Naive thymus-derived CD4-positive, alpha-beta T cell (primary cell): ENCODE measurements at places on chromosomes 11 and 22. TPM values are rescaled to one million over a fixed set of nuclear protein-coding genes. Genes with fewer than 3 reads are reported as not detected.

Gene MICAL3
- total RNA-seq = 19.5 TPM

Gene CCDC87
- 1.0 TPM for total RNA-seq

Gene GAB4
- not detected for total RNA-seq

Gene BIRC3
- total RNA-seq = 139 TPM

Gene IGLL5
- 16.0 TPM for total RNA-seq

Gene DGCR2
- total RNA-seq = 44.4 TPM

Gene P2RX6
- 0.64 TPM for total RNA-seq

Gene ATG13
- total RNA-seq = 89.7 TPM

GRCh38 chr11:12259956-12260355 is 117.4 kb upstream of the PARVA start:
- no peaks in the 10 kb centered on the region for H3K4me1 ChIP-seq
- no peaks in the 10 kb centered on the region for H3K27me3 ChIP-seq
- no peak for DNase-seq
- H3K27ac ChIP-seq = no peak overlapping the region
- no peak overlapping the region for H3K4me3 ChIP-seq

- H3K36me3 ChIP-seq = no peaks in the 10 kb centered on the region
- no peak overlapping the region for H3K27ac ChIP-seq
- peaks cover 10% of the 10 kb centered on the region for H3K4me1 ChIP-seq
- H3K4me3 ChIP-seq = no peak overlapping the region
- DNase-seq = no peak
Measured at GRCh38 chr11:45025716-45026492, 75.2 kb upstream of the TP53I11 start.

DNA sequence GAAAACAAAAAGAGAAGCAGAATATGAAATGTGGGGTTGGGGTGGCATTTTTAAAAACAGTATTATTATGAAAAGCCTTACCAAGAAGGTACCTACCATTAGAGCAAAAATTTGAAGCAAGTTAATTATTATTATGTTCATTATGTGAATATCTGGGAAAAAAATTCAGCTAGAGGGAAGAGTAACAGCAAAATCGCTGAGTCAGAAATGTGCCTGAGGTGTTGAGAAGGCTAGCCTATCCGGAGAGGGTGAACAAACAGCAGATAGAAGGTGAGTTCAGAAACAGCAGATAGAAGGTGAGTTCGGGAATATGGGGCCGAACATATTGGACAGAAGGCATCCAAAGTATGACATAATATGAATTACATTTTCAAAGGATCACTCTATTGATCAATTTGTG is 536.8 kb upstream of the ANO5 start:
- H3K36me3 ChIP-seq = no peaks in the 10 kb centered on the region
- DNase-seq = no peak
- no peak overlapping the region for H3K27ac ChIP-seq
- H3K27me3 ChIP-seq = no peaks in the 10 kb centered on the region
- no peaks in the 10 kb centered on the region for H3K4me1 ChIP-seq

- no peak overlapping the region for H3K4me3 ChIP-seq
- no peak for DNase-seq
- H3K36me3 ChIP-seq = no peaks in the 10 kb centered on the region
- no peaks in the 10 kb centered on the region for H3K4me1 ChIP-seq
Measured at GRCh38 chr11:74070723-74071492, 62.0 kb upstream of the UCP3 start.

DNA sequence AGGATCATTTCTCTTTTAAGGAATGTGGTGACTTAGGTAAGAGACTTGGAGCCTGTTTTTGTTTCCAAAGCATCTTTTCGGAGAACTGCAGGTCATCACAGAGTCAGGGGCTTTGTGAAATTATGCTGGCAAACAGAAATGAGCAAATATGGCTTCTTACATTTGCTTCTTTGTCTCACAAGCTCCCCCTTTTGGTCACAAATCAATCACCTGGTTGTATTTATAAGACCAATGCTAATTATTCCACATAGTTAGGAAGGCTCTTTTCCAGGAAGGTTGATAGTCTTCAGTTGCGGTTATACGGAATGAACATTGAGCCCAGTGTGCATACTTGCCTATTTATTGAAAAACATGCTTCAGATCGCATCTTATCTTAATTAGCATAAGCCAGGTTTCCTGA is 34.6 kb upstream of the CEP126 start:
- H3K4me3 ChIP-seq = no peak overlapping the region
- H3K36me3 ChIP-seq = no peaks in the 10 kb centered on the region
- H3K27me3 ChIP-seq = no peaks in the 10 kb centered on the region
- DNase-seq = no peak
- H3K27ac ChIP-seq = no peak overlapping the region

GRCh38 chr11:13923716-13924650 is 38.5 kb upstream of the SPON1 start:
- H3K27ac ChIP-seq = peak overlapping the region; percentile 65
- no peaks in the 10 kb centered on the region for H3K36me3 ChIP-seq
- DNase-seq = peak; percentile 66
- H3K4me1 ChIP-seq = peaks cover 44% of the 10 kb centered on the region
- no peaks in the 10 kb centered on the region for H3K27me3 ChIP-seq
- H3K4me3 ChIP-seq = peak overlapping the region; percentile 37

DNA sequence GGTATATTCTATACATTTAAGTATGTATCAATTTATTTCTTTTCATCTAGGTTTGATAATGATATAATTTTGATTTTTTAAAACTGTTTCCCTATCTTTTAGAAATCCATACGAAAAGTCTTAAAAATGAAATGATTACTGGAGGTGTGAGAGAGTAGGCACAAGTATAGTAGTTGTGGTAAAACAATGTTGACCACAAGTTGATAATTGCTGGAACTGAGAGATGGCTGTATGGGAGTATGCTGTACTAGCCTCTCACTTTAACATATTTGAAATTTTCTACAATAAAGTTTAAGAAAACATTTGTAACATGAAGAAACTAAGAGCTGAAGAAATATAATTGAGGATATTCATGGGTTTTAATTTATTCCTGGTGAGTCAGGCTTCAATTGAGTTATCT is 30.0 kb downstream of the FSHB start:
- no peak overlapping the region for H3K4me3 ChIP-seq
- no peaks in the 10 kb centered on the region for H3K27me3 ChIP-seq
- no peaks in the 10 kb centered on the region for H3K4me1 ChIP-seq
- no peak for DNase-seq

GRCh38 chr22:30649430-30650007 is 13.9 kb downstream of the SLC35E4 start:
- no peak overlapping the region for H3K4me3 ChIP-seq
- no peak overlapping the region for H3K27ac ChIP-seq
- H3K4me1 ChIP-seq = no peaks in the 10 kb centered on the region
- DNase-seq = no peak
- H3K36me3 ChIP-seq = no peaks in the 10 kb centered on the region

- peak overlapping the region; percentile 12 for H3K4me3 ChIP-seq
- H3K4me1 ChIP-seq = peaks cover 50% of the 10 kb centered on the region
- H3K27ac ChIP-seq = peak overlapping the region; percentile 69
Measured at GRCh38 chr22:36452250-36452977, 29.0 kb downstream of the TXN2 start.

- no peak for DNase-seq
- peaks cover 12% of the 10 kb centered on the region for H3K36me3 ChIP-seq
- no peaks in the 10 kb centered on the region for H3K4me1 ChIP-seq
- no peak overlapping the region for H3K4me3 ChIP-seq
- no peak overlapping the region for H3K27ac ChIP-seq
Measured at GRCh38 chr11:130269326-130269943, 45.3 kb downstream of the ZBTB44 start.

DNA sequence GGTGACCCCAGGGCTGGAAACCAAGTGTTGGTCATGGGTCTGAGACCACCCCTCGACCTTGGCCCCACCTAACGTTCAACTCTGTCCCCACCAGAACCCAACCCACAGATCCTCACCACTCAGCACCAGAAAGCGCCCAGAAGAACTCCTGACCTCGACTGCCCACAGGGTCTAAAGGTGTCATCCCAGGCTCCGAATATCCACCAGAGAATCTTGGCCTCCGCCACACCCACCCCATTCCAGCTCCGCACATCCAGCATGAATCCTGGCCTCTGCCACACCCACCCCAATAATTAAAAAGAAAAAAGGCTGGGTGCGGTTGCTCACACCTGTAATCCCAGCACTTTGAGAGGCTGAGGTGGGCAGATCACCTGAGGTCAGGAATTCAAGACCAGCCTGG is 1.3 kb downstream of the CERK start:
- H3K27ac ChIP-seq = peak overlapping the region; percentile 86
- no peaks in the 10 kb centered on the region for H3K27me3 ChIP-seq
- H3K36me3 ChIP-seq = no peaks in the 10 kb centered on the region
- DNase-seq = no peak
- H3K4me1 ChIP-seq = peaks cover 44% of the 10 kb centered on the region
